ENCODE measurements at places on chromosomes 16 and 17.

DNA sequence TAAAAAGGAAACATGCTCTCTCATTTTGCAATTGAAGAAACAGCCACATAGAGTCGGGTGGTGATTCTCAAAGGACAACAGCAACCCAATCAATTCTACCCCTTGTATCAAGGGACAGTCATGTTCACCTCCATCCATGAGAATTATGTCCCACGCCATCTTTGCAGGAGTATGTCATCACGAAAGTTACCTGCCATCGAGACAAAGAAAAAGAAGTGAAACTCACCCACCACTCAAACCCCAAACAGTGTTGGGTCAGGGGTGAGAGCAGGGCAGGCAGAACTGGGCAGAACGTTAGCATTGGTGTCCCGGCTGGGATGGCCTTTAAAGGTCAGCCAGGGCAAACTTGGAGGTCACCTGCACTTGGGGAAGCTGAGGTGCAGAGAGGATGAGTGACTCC is 24.2 kb upstream of the HNF1B start:
- DNase-seq = no peak

DNA sequence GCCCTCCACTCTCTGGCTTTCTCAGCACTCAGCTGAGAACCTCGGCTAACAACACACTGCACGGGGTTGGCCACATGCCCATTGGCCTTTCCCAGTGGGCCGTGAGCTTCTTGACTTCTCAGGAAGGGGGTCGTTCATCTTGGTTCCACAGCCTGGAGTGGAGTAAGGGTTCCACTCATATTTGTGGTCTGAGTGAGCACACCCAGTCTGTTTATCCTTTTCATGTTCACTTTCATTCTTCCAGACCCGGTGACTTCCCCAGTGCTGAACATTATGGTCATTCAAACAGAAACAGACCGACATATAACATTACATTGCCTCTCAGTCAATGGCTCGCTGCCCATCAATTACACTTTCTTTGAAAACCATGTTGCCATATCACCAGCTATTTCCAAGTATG is 8.2 kb downstream of the MILR1 start:
- no peak for DNase-seq

GRCh38 chr17:60640503-60640902 is 37.1 kb upstream of the BCAS3 start:
- DNase-seq = no peak

- no peak for DNase-seq
Observed at GRCh38 chr17:73534209-73534909, 109.9 kb downstream of the SDK2 start.

- DNase-seq = no peak
Observed at GRCh38 chr16:86604436-86605193, 26.3 kb downstream of the FOXL1 start.

DNA sequence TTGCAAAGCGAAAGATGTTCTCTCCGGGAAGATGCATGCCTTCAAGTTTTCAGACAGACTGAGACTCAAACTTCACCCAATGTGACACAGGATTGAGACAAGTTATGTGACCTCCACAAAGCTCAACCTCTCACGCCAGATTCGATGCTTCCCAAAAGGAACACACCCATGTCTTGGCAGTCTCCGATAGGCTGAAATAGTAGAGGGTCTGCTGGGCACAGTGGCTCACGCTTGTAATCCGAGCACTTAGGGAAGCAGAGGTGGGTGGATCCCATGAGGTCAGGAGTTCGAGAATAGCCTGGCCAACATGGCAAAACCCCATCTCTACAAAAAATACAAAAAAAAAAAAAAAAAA is 22.1 kb downstream of the ZFHX3 start:
- no peak for DNase-seq

DNA sequence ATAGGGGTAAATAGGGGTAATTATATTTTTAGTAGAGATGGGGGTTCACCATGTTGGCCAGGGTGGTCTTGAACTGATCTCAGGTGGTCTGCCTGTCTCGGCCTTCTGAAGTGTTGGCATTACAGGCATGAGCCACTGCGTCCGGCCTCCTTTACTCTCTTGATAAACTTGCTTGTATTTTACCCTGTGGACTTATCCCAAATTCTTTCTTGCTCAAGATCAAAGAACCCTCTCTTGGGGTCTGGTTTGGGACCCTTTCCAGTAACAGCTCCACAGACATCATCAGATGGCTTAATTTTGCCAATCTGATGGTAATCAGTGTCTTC is 5.6 kb upstream of the C1QTNF1 start:
- no peak for DNase-seq

Data from stimulated activated CD8-positive, alpha-beta memory T cell treated with anti-CD3 and anti-CD28 coated beads, Interleukin-4, amount 100 ng/mL, for 4 hours (primary cell).